Posterior vena cava (tissue), 2 donors: ENCODE measurements at places on chromosomes 7 and 10.

- DNase-seq, result no peak
Observed at GRCh38 chr10:73117976-73118743, 7.9 kb downstream of the NUDT13 start.

- no peak for DNase-seq
Observed at GRCh38 chr10:25786899-25787298, 147.1 kb upstream of the MYO3A start.

- no peak for DNase-seq
Observed at GRCh38 chr10:23897267-23897666, 311.7 kb upstream of the KIAA1217 start.

DNA sequence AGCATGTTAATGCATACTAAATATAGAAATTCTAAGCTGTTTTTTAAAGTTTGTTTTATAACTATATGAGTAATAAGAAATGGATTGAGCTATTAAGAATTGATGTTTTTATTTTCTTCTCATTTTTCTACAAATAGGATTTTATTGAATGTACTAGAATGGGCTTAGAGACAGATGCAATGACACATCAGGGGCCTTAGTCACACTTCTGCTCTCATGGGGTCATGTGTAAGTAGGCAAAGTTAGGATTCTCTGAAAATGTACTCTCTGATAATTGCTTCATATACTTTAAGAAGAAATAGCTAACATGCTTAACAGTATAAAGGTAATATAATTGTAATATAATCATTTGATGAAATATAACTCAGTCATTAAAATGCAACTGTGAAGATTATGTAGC lies 154.6 kb downstream of the ZNF438 start:
- no peak for DNase-seq

- DNase-seq, result no peak
Observed at GRCh38 chr7:25642849-25643248, 414.6 kb upstream of the NPVF start.

DNA sequence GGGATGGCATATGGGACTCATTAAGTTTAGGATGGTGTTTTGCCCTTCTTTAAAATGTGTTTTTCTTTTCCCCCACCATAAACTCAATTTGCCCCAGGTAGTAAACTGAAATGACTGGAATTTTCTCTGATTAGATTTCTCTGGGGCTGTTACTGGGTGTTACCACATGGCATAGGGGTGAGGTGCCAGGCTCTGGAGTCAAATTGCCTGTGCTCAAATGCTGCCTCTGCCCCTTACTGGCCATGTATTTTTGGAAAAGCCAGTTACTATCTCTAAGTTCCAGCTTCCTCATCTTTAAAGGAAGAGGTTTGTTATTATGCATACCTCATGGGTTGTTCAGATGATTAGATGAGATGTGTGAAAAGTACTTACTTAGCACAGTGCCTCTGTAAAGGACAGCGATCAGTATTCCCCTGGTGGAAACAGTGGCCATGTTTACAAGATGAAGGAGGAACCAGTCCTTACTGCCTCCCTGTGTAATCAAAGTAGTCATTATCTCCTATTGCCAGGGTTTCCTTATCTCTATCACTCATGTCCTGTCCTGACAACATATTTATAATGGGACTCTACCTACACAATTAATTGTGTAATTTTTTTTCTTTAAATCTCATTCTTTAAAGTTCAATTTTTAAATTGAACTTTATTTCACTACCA lies 352.0 kb downstream of the KCNMA1 start:
- no peak for DNase-seq

DNA sequence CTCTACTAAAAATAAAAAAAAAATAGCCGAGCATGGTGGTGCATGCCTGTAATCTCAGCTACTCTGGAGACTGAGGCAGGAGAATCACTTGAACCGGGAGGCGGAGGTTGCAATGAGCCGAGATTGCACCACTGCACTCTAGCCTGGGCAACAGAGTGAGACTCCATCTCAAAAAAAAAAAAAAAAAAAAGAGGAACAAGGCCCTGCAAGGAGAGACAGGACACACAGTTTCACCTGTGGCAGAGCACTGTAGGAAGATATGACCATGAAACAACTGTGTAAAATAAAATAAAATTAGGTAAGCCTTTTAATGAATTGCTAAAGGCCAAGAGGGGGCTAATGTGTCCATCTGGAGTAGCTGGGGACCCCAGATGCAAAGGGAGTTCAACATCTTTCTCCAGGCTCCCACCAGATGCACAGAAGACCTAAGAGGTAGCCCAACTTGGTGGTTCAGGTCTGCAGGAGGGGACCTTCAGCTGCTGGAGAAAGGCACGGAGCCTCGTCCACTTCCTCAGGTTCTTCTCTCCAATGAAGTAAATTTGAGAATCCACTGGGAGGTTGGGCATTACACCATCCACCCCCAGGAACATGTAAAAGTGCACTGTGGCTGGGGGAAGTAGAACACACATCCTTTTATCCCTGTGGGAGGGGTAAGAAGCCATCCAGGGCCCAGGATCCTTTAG lies 12.7 kb downstream of the PPIF start:
- peak; percentile 23 for DNase-seq

- DNase-seq, result no peak
Observed at GRCh38 chr7:92768501-92769393, 67.6 kb downstream of the CDK6 start.

GRCh38 chr7:45048748-45049147 lies 40.0 kb downstream of the NACAD start:
- DNase-seq, result no peak

DNA sequence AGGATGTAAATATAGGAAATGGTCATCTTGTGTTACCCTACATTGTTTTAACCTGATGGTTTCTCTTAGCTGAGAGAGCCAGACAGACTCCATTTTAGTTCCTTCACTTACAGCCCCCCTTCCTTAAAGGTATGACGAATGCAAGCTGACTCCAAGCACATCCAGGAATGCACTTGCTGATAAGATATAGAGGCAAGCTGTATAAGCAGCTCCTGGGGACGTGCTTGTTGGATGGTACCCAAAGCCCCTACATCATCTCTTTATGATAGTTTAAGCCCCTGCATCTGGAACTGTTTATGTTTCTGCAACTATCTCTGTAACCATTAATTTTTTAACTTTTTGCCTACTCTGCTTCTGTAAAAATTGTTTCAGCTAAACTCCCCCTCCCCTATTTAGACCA lies 41.7 kb downstream of the ZNF25 start:
- DNase-seq, result no peak

GRCh38 chr7:151025924-151026671 lies 1.8 kb upstream of the ATG9B start:
- DNase-seq, result no peak

DNA sequence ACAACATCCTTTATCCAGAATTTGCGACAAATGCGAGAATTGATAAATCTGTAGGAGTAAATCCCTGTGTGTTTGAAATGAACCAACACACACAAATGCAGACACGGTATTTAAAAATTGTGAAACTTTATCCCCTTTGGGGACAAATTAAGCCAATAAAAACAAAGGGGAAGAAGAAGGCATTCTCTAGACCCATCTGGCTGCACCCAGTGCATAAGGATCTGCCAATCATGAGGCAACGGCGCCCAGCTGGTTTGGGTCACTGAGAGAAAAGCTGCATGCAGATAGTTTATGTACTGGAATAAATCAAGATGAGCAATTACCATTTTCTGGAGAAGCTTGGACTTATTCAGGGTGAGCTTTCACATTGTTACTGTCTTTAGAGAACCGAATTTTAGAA lies 45.7 kb downstream of the VAX1 start:
- DNase-seq, result no peak

DNA sequence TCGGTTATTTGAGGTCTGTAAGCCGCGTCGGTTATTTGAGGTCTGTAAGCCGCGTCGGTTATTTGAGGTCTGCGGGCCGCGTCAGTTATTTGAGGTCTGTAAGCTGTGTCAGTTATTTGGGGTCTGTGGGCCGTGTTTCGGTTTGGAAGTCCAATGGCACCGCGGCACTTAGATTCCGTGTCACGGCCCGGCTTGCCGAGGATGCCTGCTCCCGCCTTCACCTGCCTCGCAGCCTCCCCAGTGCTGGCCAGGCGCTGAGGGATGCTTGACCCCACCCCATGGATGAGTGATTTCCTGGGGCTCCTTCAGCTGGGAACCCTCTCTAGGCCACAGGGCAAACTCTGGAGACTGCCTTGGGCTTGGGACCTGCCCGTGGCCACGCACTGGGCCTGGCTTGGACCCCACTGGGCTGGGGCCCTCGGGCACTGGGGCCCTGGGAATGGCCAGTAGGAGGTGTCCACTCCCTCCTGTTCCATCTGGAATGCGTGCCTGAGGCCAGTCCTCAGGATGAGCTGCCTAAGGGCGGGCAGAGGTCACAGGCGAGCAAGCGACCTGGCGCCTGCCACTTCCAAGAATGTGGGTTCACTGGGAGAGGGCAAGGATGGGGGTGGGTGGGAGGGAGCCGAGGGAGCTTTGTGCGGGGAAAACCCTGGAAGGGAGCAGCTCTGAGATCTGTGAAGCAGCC lies 25.6 kb downstream of the ADGRA1 start:
- peak; percentile 62 for DNase-seq

GRCh38 chr7:77425101-77426051 lies 9.2 kb upstream of the GSAP start:
- DNase-seq, result no peak

- no peak for DNase-seq
Observed at GRCh38 chr10:129004398-129004797, 462.6 kb upstream of the MGMT start.

DNA sequence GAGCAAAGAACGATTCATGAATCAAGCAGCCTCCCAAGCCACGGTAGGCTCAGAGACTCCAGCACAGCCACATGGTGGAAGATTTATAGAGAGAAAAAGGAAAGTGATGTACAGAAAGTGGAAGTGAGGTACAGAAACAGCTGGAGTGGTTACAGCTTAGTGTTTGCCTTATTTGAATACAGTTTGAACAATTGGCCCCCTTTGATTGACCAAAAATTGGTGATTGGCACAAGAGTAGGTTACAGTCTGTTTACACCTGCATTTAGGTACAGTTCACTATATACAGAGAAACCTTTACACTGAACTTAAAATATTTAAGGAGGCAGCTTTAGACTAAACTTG lies 136.4 kb upstream of the ASAH2 start:
- DNase-seq, result no peak

DNA sequence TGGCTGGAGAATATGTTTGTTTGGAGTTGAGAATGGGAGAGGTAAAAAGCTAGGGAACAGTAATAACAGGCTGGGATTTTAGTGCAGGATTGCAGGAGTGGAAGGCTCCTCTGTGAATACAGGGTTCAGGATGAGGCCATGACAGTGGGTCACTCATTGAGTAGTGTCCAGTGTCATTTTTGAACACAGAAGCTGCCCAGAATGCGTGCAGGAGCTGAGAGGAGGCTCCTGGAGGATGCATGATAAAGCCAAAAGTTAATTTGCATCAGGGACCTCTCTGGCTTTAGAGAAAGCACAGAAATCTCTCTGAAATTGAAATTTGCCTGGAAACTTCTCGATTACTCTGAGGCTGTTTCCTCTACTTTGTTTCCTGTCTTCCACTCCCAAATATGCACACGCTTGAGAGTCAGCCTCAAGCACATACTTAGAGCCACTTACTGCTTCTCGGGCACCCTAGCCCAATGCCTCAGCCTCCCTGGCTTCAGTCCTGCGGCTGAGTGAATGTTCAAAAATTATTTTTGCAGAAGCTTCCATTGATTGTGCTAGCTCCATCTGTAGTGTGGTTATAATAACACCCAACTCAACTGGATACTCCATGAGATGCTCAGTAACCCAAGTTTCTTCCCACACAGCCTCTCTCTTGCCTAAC lies 1.8 kb upstream of the GALNT17 start:
- DNase-seq, result no peak

DNA sequence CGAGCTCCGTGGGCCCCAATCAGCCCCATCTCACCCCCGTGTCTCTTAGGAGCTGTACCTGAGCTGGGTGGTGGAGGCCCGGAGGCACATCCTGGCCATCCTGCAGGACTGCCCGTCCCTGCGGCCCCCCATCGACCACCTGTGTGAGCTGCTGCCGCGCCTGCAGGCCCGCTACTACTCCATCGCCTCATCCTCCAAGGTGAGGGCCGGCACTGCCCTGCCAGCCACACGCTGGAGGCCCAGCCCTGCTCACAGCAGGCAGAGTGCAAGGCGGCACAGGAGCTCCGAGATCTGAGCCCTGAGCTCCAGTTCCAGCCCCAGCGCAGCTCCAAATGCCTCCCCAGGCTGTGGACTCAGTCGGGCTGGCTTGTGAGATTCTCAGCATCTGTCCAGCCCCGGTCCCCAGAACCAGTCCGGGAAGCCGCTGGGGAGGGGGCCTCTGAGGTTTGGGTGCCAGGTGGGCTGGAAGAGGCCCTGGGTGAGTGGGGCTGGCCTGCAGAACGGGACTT lies 9.3 kb downstream of the TMEM120A start:
- DNase-seq, result peak; percentile 79

GRCh38 chr7:96167424-96167823 lies 154.5 kb downstream of the SLC25A13 start:
- no peak for DNase-seq

DNA sequence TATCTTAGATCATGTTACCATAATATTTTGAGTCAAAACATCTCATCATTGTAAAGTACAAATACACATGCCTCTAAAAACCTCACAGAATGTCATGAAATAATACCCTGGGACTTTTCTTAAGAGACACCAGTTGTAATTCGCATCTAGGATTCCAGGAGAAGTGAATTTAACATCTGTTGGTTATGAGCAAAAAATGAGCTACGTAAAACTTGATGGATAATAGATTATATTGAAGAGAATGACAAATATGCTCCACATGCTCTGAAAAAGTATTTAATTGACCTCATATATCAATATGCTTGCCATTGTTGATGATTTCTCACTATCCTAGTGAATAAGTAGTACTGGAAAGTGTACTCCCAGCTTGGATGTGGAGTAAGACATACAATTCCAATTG lies 227.0 kb downstream of the BBS9 start:
- no peak for DNase-seq

GRCh38 chr7:72406820-72407403 lies 5.2 kb downstream of the CALN1 start:
- DNase-seq, result no peak

DNA sequence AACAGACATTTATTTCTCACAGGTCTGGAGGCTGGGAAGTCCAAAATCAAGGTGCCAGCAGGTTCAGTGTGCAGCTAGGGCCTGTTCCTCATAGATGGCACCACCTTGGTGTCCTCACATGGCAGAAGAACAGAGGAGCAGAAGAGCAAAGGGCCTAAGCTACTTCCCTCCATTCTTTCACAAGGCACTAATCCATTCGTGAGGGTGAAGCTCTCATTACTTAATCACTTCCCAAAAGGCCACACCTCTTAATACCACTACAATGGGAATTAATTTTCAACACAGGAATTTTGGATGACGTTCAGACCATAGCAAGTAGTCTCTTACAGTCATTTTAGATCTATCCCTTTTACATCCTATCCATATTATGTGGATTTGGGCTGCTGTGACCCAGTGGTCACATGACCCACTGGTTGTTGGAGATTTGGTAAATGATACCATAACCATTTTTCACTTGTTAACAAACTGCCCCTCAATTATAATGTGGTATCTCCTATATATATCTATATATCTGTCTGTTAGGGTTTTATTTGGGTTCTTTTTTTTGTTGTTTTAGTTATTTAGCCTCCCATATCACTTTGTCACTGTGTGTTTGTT lies 63.4 kb downstream of the BBS9 start:
- DNase-seq, result no peak

DNA sequence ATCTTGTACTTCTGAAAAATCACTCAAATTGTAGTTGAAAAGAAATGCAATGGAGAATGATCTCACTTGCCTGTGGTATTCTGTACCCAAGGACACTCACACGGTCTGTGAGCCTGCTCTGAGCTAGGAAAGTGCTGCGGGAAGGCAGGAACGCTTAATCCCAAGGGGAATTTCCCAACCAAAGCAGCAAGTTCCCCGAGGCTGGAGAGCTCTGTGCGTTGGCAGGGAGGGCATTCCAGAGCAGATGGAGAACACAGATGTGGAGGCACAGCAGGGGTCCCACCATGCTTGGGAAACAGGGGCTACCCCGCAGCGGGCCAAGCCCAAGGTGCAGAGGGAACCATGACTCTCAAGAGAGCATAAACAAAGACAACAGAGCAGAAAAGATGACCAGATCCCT lies 13.6 kb downstream of the SVIL start:
- no peak for DNase-seq
